ENCODE measurements at places on chromosomes 16 and 17. TPM values are rescaled to one million over a fixed set of nuclear protein-coding genes. Genes with fewer than 3 reads are reported as not detected.

GRCh38 chr17:69913216-69913615 is 161.8 kb upstream of the KCNJ16 start:
- no peak overlapping the region for H3K4me3 ChIP-seq
- no peaks in the 10 kb centered on the region for H3K36me3 ChIP-seq
- DNase-seq, result no peak

DNA sequence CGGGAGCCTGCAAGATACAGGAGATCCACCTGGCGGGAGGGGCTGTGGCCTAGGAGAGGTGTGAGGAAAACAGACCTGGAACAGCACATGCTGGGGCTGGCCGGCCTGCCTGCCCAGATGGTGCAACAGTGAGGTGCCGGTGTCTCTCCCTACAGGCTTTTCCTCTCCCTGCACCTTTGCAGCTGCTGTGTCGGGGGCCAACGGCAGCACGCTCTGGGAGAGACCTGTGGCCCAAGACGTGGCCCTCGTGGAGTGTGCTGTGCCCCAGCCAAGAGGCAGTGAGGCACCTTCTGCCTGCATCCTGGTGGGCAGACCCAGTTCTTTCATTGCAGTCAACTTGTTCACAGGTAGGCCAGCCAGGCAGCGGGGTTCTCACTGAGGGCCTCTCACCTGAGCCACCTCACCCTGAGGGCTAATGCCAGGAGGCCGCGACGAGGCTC is 15.9 kb downstream of the RGS11 start:
- no peak overlapping the region for H3K27ac ChIP-seq
- no peaks in the 10 kb centered on the region for H3K36me3 ChIP-seq
- H3K4me1 ChIP-seq, result no peaks in the 10 kb centered on the region
- H3K27me3 ChIP-seq, result no peaks in the 10 kb centered on the region
- DNase-seq, result no peak

GRCh38 chr17:72978593-72979218 is 113.8 kb downstream of the SLC39A11 start:
- DNase-seq, result no peak
- H3K4me3 ChIP-seq, result no peak overlapping the region
- H3K27ac ChIP-seq, result no peak overlapping the region

GRCh38 chr17:74296548-74296936 is 22.5 kb downstream of the DNAI2 start:
- no peak overlapping the region for H3K4me3 ChIP-seq
- H3K27me3 ChIP-seq, result no peaks in the 10 kb centered on the region
- H3K4me1 ChIP-seq, result 0 out of 2 replicates have a peak, but pooled peaks cover 5% of the 10 kb centered on the region
- H3K36me3 ChIP-seq, result no peaks in the 10 kb centered on the region
- no peak overlapping the region for H3K27ac ChIP-seq
- DNase-seq, result peak; percentile 81

GRCh38 chr17:31677681-31678080 is 181.4 kb downstream of the COPRS start:
- no peak overlapping the region for H3K27ac ChIP-seq
- H3K27me3 ChIP-seq, result 0 out of 2 replicates have a peak, but pooled peaks cover 2% of the 10 kb centered on the region
- H3K4me3 ChIP-seq, result no peak overlapping the region
- H3K36me3 ChIP-seq, result no peaks in the 10 kb centered on the region
- no peak for DNase-seq

GRCh38 chr17:74549343-74549742 is 3.4 kb upstream of the CD300C start:
- no peak overlapping the region for H3K27ac ChIP-seq
- H3K36me3 ChIP-seq, result no peaks in the 10 kb centered on the region
- no peaks in the 10 kb centered on the region for H3K4me1 ChIP-seq
- H3K27me3 ChIP-seq, result no peaks in the 10 kb centered on the region
- DNase-seq, result no peak
- H3K4me3 ChIP-seq, result no peak overlapping the region

DNA sequence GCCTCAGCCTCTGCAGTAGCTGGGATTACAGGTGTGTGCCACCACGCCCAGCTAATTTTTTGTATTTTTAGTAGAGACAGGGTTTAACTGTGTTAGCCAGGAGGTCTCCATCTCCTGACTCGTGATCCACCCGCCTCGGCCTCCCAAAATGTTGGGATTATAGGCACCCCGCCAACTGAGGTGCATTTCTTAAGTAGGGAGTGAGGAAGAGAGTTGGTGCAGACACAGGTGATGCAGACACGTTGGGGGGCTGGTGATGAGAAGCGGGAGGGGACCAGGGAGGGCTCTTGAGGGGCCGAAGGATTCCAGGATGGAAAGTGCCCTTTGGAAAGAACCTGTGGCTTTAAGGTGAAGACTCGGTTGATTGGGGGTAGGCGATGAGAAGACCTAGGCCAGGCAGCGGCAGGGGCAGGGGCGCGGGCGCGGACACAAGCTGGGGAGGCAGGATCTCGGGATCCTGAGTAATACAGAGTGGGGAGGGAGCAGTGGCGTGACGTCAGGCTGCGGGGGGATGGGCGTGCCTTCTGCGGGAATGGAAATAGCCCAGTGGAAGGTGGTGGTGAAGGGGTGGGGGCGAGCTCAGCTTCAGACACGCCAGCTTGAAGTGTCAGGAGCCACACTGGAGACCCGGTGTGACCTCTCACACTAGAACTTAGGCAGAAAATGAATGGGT is 2.5 kb upstream of the ATP6V0C start:
- H3K27me3 ChIP-seq, result no peaks in the 10 kb centered on the region
- no peak for DNase-seq
- H3K36me3 ChIP-seq, result peaks cover under 1% of the 10 kb centered on the region
- no peak overlapping the region for H3K4me3 ChIP-seq

DNA sequence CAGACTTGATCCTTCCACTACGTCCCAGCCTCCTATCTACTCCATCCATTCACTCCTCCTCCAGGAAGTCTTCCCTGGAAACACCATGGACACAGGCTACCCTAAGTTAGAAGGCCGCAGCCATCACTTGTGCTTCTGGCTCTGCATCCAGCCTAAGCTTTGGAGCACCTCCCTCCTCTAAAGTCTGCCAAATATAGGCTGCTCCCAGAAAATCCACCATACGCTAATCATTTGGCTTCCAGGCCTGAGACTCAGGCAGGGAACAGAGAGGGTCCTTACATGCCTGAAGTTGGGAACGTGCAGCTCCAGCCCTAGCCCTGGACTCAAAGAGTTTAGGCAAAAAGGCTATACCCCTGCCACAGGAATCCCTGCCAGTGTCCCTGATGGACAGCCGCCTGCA is 6.7 kb downstream of the PCGF2 start:
- H3K4me3 ChIP-seq, result no peak overlapping the region
- no peak overlapping the region for H3K27ac ChIP-seq
- peaks cover 12% of the 10 kb centered on the region for H3K4me1 ChIP-seq
- DNase-seq, result no peak
- H3K27me3 ChIP-seq, result no peaks in the 10 kb centered on the region

- DNase-seq, result no peak
- H3K36me3 ChIP-seq, result no peaks in the 10 kb centered on the region
- no peak overlapping the region for H3K27ac ChIP-seq
- no peaks in the 10 kb centered on the region for H3K4me1 ChIP-seq
These were observed 31.6 kb downstream of the PHKB start for GRCh38 chr16:47492428-47493377.

DNA sequence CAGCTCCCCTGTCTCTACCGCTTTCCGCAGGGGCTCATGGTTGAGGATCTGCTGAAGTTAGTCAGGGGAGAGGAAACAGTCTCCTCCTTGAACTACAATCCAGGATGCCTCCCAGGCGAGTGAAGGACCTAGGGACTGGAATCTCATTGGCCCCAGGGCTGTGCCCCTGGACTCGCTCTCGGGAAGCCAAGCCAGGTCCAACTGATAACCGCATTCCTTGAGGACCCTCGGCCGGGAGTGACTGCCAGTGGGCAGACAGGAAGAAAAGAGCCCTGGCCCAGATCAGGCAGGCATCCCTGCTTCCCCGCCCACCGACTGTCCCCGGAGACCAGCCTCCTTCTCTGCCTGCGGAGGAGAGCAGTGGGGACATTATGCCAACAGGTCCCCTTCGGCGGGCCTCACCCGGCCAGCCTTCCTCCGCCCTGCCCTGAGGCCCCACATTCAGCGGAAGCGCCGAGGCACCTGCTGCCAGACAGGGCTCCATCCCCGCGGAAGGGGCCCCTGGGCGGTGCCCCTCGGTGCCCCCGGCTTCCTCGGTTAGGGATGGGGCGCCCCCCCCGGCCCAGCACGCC is 776 bp downstream of the LRRC75A start:
- DNase-seq, result no peak
- no peak overlapping the region for H3K27ac ChIP-seq
- no peaks in the 10 kb centered on the region for H3K36me3 ChIP-seq
- H3K27me3 ChIP-seq, result no peaks in the 10 kb centered on the region

DNA sequence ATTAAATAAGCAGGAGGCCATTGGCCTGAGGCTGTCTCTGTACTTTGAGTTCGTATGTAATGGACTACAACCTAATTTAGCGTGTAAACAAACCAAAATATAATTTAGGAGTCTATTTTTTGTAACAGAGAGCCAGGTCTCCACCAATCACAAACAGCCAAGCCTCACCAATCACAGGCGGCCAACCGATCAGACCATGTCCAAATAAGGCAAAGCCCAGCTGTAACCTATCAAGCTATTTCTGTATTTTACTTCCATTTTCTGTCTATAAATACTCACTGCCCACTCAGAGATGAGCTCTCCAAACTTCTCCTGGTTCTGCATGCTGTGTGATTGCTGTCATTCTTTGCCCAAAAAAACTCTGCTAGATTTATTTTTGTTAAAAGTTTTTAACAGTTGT is 322.7 kb downstream of the NPIPA8 start:
- no peaks in the 10 kb centered on the region for H3K36me3 ChIP-seq
- no peaks in the 10 kb centered on the region for H3K4me1 ChIP-seq
- no peak for DNase-seq
- H3K27me3 ChIP-seq, result no peaks in the 10 kb centered on the region
- H3K27ac ChIP-seq, result no peak overlapping the region

- peak overlapping the region; percentile 85 for H3K4me3 ChIP-seq
- peak overlapping the region; percentile 100 for H3K27ac ChIP-seq
- no peaks in the 10 kb centered on the region for H3K27me3 ChIP-seq
- H3K4me1 ChIP-seq, result peaks cover 24% of the 10 kb centered on the region
- peak; percentile 41 for DNase-seq
These were observed 998 bp upstream of the SRSF1 start for GRCh38 chr17:58007781-58008706.

DNA sequence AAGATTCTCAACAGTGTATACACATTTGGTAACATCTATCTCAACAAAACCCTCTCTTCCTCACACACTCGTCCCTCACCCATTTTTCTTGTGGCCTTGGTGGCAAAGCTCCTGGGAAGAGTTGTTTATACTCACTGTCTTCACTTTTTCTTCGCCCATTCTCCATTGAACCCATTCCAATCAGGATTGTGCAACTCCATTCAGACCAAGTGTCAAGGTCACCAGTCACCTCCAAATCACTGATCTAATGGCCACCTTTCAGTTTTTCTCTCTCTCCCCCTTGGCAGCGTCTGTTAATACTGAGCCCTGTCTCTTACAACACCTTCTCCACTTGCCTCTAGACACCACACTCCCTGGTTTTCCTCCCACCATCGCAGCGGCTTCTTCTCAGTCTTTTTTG is 8.6 kb upstream of the SLC13A5 start:
- H3K36me3 ChIP-seq, result no peaks in the 10 kb centered on the region
- H3K27me3 ChIP-seq, result no peaks in the 10 kb centered on the region
- H3K27ac ChIP-seq, result no peak overlapping the region
- no peaks in the 10 kb centered on the region for H3K4me1 ChIP-seq

DNA sequence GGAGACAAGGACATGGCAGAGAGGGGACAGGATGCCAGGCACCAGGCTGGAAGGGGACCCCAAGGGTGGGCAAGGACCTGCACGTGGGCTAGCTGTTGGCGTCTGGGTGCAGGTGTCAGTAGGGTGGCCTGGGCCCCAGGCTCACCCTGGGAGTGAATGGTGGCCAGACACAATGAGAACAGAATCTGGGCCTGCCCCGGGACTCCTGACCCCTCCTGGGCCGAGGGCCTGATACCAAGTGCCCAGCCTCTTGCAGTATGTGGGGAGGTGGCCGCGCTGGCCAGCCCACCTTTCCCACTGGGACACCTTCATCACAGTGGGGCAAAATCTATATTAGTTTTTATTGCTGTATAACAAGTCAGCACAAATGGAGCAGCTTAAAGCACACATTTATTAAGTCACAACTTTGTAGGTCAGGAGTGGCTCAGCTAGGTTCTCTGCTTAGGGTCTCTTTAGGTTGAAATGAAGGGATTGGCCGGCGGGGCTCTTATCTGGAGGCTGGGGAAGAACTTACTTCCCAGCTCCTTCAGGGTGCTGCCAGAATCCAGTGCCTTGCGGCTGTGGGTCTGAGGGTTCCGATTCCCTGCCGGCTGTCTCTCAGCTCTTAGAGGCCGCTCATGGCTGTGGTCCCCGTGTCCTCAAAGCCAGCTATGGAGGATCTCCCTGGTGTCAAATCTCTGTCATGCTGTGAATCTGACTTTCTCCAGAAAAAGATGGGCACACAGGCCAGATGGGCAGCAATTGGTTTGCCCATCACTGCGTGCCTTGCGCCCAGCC is 3.6 kb downstream of the PRSS33 start:
- peak overlapping the region; percentile 59 for H3K27ac ChIP-seq
- H3K27me3 ChIP-seq, result no peaks in the 10 kb centered on the region
- H3K4me3 ChIP-seq, result no peak overlapping the region
- H3K36me3 ChIP-seq, result no peaks in the 10 kb centered on the region

DNA sequence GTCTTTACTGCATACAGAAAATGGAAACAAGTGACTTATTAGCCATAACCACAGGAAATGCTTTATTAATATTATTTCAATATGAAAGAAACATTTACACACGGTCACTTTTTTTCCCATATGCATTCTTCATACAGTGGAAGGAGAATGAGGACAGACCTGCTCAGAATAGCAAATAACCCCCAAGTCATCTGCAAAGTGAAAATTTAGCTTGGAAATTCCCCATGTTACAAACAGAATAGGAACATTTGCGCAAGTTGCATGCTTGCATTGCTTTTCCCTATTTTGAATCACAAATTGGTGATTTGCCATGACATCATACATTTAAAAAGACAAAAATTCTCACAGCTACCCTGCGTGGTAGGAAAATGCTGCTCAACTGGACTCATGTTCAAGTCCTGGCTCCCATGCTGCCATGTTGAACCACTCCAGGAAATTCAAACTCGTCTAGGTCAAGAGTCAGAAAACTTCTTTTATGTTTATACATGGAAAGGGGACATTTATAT is 102.0 kb downstream of the GP2 start:
- no peaks in the 10 kb centered on the region for H3K36me3 ChIP-seq
- H3K4me3 ChIP-seq, result no peak overlapping the region
- DNase-seq, result no peak
- no peak overlapping the region for H3K27ac ChIP-seq

- H3K4me1 ChIP-seq, result no peaks in the 10 kb centered on the region
- H3K36me3 ChIP-seq, result peaks cover 1% of the 10 kb centered on the region
- H3K4me3 ChIP-seq, result no peak overlapping the region
- H3K27ac ChIP-seq, result no peak overlapping the region
These were observed 8.7 kb downstream of the EIF1 start for GRCh38 chr17:41697122-41697962.

- no peaks in the 10 kb centered on the region for H3K27me3 ChIP-seq
- H3K27ac ChIP-seq, result peak overlapping the region; percentile 69
- no peak for DNase-seq
- H3K4me1 ChIP-seq, result peaks cover 56% of the 10 kb centered on the region
These were observed 18.6 kb downstream of the PDP2 start for GRCh38 chr16:66898933-66899309.

- no peak for DNase-seq
- no peaks in the 10 kb centered on the region for H3K4me1 ChIP-seq
- no peak overlapping the region for H3K27ac ChIP-seq
- no peak overlapping the region for H3K4me3 ChIP-seq
- no peaks in the 10 kb centered on the region for H3K36me3 ChIP-seq
These were observed 244.9 kb downstream of the STX8 start for GRCh38 chr17:9330611-9331271.

HLF gene
- 19.8 TPM for total RNA-seq

ZPBP2 gene
- not detected for total RNA-seq

C1QTNF8 gene
- not detected for total RNA-seq

SPNS2 gene
- 1.00 TPM for total RNA-seq

RNF157 gene
- total RNA-seq, result 29.3 TPM

KRTAP16-1 gene
- total RNA-seq, result not detected
